ENCODE measurements at places on chromosomes 1 and 21. TPM values are rescaled to one million over a fixed set of nuclear protein-coding genes. Genes with fewer than 3 reads are reported as not detected.
A peak's percentile ranks its signal among the peaks of the same experiment; 100 is the strongest.

GRCh38 chr1:173562813-173563212 is 40.1 kb downstream of the SLC9C2 start:
- no peaks in the 10 kb centered on the region for H3K36me3 ChIP-seq
- no peaks in the 10 kb centered on the region for H3K27me3 ChIP-seq

GRCh38 chr1:109099938-109100773 is 9.6 kb downstream of the TMEM167B start:
- H3K4me1 ChIP-seq, result peaks cover 15% of the 10 kb centered on the region
- H3K36me3 ChIP-seq, result no peaks in the 10 kb centered on the region
- peak overlapping the region; percentile 97 for H3K4me3 ChIP-seq
- no peaks in the 10 kb centered on the region for H3K27me3 ChIP-seq

GRCh38 chr1:205481218-205481617 is 23.3 kb upstream of the CDK18 start:
- H3K27ac ChIP-seq, result no peak overlapping the region
- no peak for DNase-seq
- H3K4me1 ChIP-seq, result peaks cover 18% of the 10 kb centered on the region
- no peak overlapping the region for H3K4me3 ChIP-seq
- no peaks in the 10 kb centered on the region for H3K36me3 ChIP-seq

The MKNK1 gene
- total RNA-seq, result 22.9 TPM

DNA sequence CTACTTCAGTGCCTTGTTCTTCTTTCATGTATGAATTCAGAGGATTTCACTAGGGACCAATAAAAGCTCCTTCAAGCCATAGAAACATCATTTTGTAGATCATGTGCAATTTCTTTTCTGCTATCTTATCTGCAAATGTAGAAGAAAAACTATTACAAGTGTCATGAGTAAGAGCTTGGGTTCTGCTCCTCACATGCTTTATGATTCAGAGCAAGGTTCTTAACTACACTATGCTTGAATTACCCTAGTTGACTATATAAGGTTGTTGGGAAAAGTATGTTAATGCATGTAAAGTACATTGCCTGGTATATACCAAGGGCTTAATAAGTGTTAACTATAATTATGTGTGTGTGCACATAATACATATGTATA is 91.4 kb upstream of the S1PR1 start:
- no peak overlapping the region for H3K4me3 ChIP-seq
- H3K4me1 ChIP-seq, result peaks cover 7% of the 10 kb centered on the region
- no peak for DNase-seq
- H3K27me3 ChIP-seq, result no peaks in the 10 kb centered on the region
- H3K36me3 ChIP-seq, result no peaks in the 10 kb centered on the region

DNA sequence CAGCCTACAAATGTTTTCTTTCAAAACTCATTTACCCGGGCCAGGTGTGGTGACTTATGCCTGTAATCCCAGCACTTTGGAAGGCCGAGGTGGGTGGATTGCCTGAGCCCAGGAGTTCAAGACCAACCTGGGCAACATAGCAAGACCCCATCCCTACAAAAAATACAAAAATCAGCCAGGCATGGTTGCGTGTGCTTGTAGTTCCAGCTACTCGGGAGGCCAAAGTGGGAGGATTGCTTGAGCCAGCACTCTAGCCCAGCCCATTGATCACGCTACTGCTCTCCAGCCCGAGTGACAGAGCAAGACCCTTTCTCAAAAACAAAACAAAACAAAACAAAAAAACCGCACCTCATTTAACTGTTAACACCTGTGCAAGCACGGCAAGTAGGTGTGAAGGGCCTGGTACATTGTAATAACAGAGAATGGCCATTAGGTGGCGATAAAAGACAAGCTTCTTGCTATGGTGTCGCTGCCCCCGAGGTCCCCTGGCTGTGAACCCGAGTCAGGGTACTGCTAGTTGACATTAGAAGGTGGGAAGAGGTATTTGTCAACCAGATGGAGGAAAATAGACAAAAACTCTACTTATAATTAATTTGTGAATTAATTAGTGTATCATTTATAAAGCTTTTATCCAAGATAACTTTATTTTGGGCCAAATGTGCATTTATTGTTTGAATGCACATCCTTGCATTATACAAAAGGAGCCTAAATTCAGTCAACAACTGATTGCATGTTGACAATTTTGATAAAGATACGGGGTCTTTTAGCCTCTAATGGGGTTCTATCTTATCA is 66.5 kb downstream of the SH3BGR start:
- peak overlapping the region; percentile 3 for H3K27ac ChIP-seq
- H3K4me1 ChIP-seq, result peaks cover 19% of the 10 kb centered on the region
- no peaks in the 10 kb centered on the region for H3K36me3 ChIP-seq
- H3K4me3 ChIP-seq, result no peak overlapping the region
- no peaks in the 10 kb centered on the region for H3K27me3 ChIP-seq

The CACNA1E gene
- total RNA-seq, result 0.46 TPM

GRCh38 chr21:32908534-32908933 is 117.2 kb upstream of the OLIG2 start:
- no peaks in the 10 kb centered on the region for H3K4me1 ChIP-seq
- no peaks in the 10 kb centered on the region for H3K27me3 ChIP-seq
- no peak overlapping the region for H3K27ac ChIP-seq
- H3K36me3 ChIP-seq, result no peaks in the 10 kb centered on the region

GRCh38 chr1:106962591-106962990 is 93.9 kb upstream of the PRMT6 start:
- H3K27me3 ChIP-seq, result no peaks in the 10 kb centered on the region
- H3K27ac ChIP-seq, result no peak overlapping the region
- DNase-seq, result no peak
- no peaks in the 10 kb centered on the region for H3K36me3 ChIP-seq
- no peaks in the 10 kb centered on the region for H3K4me1 ChIP-seq
